T-helper 17 cell (primary cell): ENCODE measurements at places on chromosomes 2 and 18.

- no peak for DNase-seq
These were observed 48.4 kb downstream of the ABCG8 start for GRCh38 chr2:43887176-43887575.

DNA sequence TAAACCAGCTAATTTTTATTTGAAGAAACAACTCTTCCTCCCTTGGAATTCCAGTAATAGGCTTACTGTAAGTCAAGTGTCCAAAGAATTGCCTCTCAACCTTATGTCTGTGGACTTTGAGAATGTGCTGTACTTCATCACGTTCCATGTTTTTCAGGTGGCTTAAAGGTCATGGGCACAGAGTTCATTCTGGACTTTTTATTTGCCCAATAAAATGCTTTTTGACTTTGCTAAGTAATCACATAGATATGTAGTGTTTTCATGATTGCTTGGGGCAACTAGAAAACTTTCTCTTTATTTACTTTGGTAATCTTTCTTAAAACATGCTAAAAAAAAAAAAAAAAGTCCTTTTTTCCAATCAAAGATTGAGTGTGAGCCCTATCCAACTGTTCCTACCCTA, 10.4 kb upstream of the DNAH7 start:
- DNase-seq, result no peak

GRCh38 chr2:134405611-134406081, 151.8 kb downstream of the MGAT5 start:
- no peak for DNase-seq

DNA sequence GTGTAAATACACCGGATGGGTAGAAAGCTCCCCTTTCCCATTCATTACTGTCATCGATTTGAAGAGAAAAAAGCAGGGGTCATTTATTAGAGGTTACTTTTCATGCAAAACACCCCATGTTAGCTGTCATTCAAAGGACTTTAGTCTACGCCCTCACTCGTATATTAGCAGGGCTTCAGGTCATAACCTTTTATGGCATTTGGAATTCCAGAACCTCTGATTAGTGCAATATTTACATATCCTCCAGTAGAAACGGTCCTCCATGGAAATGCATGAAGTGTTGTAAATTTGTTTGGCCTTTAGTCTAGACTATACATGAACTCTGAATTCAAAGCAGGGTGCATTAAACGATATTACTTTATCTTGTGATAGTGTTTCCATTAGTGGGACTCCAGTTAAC, 180.5 kb downstream of the ZNF516 start:
- DNase-seq, result no peak

DNA sequence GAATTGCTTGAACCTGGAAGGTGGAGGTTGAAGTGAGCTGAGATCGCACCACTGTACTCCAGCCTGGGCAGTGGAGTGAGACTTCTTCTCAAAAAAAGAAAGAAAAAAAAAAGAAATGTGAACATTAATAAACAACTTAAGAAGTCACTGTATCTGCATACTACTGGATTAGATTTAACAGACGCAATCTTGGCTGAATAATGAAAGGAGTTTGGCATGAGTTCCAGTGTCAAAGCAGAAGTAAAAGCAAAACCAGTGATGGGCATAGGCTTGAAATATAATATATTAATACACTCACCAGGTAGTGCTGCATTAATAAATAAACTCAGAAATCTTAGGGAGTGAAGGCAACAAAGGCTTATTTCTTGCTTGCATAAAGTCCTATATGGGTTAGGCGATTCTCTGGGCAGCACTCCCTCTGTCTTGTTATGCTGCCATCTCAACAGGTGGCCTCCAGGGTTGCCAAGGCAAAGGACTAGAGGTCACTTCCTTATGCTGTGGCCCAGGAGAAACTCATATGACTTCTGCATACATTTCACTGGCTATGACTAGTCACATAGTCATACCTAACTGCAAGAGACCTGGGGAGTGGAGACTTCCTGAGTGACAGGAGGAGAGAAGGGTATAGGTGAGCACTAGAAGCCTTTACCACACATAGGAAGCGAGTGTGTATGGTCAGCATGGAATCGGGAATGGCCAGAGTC, 296.2 kb upstream of the SPRED2 start:
- DNase-seq, result no peak

DNA sequence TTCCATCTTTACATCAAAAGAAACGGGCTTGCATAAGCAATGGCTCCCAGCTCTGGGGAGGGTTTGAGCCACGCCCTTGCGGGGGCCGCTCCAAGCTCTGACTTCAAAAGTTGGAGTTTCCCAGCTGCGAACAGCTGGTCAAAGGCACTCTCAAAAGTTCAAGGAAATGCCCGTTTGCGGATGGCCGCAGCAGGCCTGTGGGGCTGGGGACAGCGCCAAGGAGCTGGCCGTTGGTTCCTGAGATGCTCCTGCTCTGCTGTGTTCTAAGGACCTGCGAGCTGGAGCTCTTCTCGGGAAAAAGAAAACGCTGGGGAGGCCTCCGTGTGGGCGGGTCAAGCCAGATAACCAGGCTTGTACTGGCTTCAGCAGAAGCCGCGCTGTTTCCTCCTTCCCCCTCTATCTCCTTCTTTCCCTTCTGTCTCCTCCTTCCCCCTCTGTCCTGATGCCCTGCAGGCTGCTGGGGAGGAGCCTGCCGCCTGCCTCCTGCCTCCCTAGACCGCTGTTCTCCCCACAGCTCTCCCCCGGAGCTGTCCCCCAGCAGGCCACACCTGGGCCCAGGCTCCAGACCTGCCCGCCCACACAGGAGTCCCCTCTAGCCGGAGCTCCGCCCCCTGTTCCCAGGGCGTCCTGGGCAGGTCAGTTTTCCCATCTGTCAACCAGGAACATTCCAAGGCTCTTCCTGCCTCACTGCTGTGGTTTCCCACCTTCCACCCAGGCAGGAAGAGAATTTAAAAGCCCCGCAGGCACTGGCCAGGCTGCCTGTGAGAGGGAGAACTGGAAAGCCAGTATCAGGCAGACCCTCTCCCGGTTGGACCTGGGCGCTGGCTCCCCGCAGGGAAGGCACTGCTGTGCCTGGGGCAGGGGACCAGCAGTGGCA, 14.1 kb downstream of the KLF11 start:
- DNase-seq, result no peak

- no peak for DNase-seq
These were observed 25.4 kb upstream of the CNTNAP5 start for GRCh38 chr2:123999681-124000080.

- DNase-seq, result no peak
These were observed 76.5 kb upstream of the HPCAL1 start for GRCh38 chr2:10226038-10226724.

DNA sequence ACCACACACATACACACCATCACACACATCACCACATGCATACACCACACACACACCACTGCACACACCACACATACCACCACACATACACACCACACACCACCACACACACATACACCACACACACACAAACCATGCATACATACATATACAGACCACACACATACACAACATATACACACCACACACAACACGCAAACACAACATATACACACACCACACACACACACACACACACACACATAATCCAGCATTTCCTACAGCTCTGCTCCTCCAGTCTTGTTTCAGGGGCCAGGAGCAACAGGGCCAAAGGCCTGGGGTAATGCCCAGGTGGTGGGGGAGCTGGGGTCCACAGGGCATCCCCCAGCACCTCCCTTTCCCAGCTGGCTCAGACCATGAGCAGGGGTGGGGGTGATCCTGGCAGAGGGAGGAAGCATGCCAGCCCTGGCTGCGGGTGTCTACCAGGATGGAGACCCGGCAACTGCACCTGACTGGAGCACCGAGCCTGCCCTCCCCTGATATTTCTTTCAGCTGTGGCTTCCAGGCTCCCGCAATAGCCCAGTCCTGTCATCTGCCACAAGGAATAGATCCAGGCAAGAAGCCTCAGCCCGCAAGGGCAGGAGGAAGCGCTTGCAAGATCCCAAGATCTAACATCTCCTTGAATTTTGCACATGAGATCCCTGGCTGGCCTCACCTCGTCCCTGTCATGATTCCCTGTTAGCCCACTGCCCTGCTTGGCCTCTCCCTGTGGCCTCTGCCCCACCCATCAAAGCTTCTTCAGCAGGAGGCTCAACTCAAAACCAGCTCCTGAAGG, 196.9 kb downstream of the TNS1 start:
- DNase-seq, result no peak

GRCh38 chr2:111121028-111121827, 514 bp downstream of the BCL2L11 start:
- DNase-seq, result peak; percentile 25

DNA sequence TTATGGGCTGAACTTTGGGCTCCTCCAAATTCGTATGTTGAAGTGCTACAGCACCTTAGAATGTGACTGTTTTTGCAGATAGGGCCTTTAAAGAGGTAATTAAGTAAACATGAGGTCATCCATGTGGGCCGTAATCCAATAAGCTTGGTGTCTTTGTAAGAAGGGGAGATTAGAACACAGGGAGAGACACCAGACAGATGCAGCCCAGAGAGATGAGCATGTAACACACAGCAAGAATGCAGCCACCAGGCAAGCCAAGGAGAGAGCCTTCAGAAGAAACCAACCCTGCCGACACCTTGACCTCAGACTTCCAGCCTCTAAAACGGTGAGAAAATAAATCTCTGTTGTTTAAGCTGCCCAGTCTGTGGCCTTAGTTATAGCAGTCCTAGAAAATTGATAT, 74.3 kb downstream of the HRH4 start:
- no peak for DNase-seq

- no peak for DNase-seq
These were observed 1.7 kb downstream of the EGR4 start for GRCh38 chr2:73291461-73292315.

DNA sequence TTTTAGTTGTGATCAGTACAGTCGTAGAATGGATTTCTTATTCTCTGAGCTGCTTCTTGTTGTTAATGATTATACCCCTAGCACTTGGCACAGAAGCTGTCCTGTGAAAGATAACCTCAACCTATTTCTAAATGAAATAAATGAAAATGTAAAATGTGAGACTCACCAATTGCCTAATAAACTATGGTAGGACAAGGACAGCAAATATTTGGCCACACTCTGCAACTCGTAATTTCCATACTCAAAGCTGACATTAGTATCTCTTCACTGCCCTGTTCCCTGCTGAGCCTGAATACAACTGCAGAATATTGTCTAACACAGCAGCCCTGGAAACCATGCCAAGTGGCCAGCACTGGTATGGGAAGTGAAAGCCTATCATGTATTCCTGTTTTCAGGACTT, 34.5 kb downstream of the TMEM182 start:
- no peak for DNase-seq

DNA sequence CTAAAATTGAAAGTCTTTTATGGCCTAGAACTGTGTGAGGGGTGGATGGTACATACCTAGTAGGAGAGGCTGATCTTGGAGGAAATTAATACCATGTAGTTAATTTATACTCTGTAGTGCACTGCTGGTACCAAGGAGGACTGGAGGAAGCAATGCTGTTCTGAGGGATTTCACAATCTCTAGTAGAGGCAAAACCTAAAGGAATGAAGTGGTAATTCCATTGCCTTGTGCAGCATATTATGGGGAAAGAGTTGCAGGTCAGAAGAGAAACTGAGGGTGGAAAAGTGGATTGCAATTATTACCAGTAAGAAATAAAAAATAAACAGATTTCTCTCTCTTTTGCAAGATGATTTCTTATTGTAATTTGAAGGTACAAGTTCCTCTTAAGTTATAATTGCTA, 2.2 kb downstream of the ABI2 start:
- no peak for DNase-seq

DNA sequence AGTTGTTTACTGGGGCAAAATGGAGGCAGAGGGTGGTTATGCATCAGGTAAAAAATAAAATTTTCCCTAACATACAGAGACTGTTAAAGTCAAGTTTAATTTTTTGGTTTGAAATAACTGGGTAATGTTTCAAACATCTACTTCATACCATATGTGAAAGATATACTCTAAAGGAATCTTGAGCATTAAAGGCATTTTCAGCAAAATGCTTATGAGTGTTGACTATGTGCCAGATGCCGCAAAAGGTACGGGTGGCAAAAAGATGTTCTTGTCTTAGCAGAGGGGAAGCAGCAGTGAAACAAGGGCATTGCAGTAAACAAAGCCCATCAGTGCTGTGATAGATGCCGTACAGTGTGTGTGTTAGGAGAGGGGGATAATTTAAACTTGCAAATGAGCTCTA, 263.1 kb upstream of the ID2 start:
- no peak for DNase-seq

DNA sequence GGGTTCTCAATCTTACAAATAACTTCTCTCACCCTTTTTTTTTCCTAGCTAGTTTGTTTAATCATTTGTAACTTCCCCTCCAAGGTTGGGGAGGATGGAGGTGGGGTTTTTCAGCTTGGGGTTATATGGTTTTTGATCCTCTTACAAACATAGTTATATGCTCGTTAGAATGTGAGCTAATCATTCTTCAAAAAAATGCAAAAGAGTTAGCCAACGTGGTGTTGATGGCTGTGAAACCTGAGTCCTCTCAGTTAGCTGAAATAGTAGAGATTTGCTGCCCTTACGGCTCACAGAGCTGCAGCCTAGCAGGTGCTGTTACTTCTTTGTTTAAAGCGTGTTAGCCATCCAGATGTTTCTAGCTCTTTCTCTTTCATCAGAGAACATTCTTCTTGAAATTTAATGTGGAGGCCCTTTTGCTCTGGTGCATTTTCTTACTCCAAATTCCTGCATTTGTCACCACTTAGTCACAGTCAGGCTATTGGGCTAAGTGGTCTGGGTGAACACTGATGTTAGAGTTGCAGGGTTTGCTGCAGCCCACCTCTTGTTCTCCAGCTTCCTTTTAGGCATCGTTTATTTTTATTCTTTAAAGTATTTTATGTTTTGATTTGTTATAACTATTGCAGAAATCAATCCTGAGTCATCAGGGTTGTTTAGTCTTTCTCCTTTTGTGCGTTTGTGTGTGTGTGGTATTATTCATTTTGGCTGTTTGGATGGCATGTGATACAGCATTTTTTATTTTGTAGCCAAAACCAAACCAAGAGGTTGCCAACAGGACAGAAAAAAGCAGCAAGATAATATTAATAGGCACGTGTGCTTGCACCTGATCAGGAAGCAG, 41.1 kb downstream of the LIMS1 start:
- DNase-seq, result no peak

- no peak for DNase-seq
These were observed 1116.9 kb upstream of the CNTNAP5 start for GRCh38 chr2:122908159-122908558.

DNA sequence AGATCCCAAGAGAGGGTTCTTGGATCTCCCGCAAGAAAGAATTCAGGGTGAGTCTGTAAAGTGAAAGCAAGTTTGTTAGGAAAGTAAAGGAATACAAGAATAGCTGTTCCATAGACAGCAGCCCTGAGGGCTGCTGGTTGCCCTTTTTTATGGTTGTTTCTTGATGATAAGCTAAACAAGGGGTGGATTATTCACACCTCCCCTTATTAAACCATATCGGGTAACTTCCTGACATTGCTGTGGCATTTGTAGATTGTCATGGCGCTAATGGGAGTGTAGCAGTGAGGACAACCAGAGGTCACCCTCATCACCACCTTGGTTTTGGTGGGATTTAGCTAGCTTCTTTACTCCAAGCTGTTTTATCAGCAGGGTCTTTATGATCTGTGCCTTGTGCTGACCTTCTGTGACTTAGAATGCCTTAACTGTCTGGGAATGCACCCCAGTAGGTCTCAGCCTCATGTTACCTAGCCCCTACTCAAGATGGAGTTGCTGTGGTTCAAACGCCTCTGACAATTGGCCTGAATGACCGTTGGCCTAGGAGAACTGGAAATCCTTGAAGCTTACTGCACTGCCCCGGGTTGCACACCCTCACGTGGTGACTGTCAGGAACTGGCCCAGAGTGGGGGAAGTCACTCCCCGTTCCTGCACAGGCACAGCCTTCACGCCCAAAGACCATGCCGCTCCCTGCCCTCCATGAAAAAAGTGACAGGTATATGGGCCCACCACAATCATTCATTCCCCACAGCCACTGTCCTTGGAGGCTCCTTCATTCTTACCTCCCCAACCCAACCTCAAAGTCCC, 136.9 kb downstream of the SEPTIN10 start:
- no peak for DNase-seq
